Stimulated activated CD4-positive, alpha-beta T cell treated with anti-CD3 and anti-CD28 coated beads, Interleukin-4, amount 100 ng/mL, for 24 hours (primary cell): ENCODE measurements at places on chromosomes 16 and 17.
A peak's percentile ranks its signal among the peaks of the same experiment; 100 is the strongest.

DNA sequence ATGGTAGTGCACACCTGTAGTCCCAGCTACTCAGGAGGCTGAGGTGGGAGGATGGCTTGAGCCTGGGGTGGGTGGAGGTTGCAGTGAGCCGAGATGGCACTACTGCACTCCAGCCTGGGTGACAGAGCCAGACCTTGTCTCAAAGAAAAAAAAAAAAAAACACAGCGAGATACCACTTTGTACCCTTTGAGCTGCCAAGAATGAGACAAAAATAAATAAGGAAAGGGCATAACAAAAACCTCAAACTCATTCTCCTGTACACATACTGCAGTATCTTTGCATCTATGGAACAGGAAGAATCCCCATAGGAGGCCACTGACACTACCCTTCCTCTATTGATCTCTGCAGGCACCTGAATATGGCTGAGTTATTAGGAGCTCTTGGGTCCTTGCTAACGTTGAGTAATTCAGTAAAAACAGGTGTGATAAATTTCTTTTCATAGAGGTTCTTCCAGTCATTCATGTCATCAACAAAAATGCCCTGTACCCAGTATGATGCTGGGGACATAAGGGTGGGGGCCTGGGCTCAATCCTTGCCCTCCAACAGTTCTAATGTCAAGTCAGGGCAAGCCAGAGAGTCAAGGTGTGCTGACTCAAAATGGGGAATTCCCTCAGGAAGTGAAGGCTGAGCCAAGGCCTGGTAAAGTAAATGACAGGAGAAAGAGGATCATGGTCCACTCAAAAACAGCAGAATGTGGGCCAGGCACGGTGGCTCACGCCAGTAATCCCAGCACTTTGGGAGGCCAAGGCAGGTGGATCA is 26.9 kb downstream of the RANBP10 start:
- no peak for DNase-seq

GRCh38 chr16:17469011-17469740 is 1.6 kb downstream of the XYLT1 start:
- no peak for DNase-seq

DNA sequence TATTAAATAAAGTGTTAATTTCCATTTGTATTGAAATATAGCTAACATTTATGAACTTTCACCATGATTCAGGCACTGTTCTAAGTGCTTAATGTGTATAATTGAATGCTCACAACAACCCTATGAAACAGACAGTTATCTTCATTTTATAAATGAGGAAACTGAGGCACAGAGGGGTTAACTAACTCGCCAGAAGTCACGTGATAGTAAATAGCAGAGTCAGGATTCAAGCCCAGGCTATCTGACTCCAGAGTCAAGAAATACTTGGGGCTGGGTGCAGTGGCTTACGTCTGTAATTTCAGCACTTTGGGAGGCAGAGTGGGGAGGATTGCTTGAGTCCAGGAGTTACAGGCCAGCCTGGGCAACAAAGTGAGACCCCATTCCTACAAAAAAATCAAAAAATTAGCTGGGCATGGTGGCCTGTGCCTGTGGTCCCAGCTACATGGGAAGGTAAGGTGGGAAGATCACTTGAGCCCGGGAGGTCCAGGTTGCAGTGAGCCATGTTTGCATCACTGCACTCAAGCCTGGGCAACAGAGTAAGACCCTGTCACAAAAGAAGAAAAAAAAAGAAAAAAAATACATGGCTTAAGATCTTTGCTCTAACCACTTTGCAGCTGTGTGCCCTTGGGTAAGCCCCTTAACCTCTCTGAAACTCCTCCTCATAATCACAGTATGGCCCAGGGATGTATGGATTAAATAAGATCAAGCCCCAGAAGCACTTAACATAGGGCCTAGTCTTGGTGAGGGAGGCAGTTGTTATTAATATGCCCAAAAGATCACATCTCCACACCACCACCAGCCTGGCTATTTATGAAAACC is 29.0 kb downstream of the WSB1 start:
- DNase-seq, result no peak

GRCh38 chr17:34556931-34557330 is 22.5 kb upstream of the TMEM132E start:
- no peak for DNase-seq

DNA sequence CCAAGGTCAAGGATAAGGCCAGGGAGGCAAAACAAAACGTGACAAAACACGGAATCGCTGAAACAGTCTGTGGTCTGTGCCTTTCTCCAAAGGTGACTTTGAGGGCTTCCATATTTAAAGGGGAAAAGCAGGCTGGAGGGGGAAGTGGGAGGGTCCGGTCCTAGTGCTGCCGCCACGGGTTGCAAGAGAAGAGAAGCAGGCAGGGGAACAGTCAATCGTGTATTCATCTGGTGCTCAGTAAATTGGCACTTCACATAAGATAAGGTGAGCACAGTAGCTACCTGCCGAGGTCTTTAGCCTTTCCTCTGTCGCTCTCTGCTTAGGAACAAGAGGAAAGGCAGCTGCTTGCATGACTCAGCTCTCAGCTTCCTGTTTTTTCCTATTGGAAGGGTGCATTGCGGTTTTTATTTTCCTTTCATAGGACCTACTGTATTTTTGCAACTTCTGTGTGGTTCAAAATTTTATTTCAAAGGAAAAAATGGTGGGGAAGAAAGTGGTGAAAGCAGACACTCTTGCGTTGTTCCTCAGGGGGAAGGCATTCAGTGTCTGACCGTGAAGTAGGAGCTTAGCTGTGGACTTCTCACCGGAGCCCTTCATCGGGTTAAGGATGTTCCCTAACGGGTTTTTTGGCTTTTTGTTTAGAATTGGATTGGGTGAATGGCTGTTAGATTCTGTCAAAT is 7.1 kb upstream of the LGALS3BP start:
- no peak for DNase-seq

GRCh38 chr16:17518441-17518840 is 47.7 kb upstream of the XYLT1 start:
- no peak for DNase-seq

DNA sequence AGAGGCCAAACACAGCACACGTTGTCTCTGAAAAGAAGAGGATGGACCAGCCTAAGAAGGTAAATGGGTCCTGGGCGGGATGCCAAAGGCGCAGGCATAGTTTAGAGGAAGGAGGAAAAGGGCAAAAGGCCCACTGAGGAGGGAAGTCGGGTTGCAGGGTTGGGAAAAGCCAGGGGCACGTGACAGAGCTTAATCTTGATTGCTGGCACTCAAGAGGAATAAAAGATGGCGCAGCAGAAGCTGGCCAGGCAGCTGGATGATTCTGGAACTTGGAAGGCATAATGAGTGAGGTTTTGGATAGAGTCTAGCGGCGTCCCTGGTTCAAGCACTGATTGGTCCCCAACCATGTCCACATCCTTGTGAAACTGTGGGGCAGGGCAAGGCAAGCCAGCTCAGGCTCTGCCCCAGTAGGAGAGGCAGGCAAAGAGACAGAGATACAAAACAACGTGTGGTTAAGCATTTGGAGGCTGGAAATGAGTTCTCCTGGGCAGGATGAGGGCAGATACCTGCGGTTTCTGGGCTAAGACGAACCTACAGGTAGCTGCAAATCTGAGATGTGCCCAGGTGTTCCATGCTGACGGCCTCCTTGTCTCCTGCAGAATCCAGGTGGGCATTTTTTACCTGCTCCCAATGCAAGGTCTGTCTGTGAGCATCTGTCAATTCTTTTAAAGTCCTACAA is 52.7 kb upstream of the CIBAR2 start:
- no peak for DNase-seq

- peak; percentile 53 for DNase-seq
Measured at GRCh38 chr17:39617446-39618245, 9.1 kb upstream of the PPP1R1B start.

GRCh38 chr17:18225121-18225641 is at the start of gene LLGL1:
Gene LLGL1, plus strand, starts transcription at chr17:18225635. Its CDS starts 48 bp downstream, at chr17:18225683.
- DNase-seq, result peak; percentile 95

- DNase-seq, result no peak
Measured at GRCh38 chr16:30151091-30151490, 28.1 kb upstream of the MAPK3 start.

GRCh38 chr17:6577686-6578263 is 21.4 kb upstream of the PITPNM3 start:
- DNase-seq, result no peak

GRCh38 chr16:54928016-54928356 is 2.7 kb upstream of the IRX5 start:
- no peak for DNase-seq

GRCh38 chr17:73536700-73537605 is 107.3 kb downstream of the SDK2 start:
- DNase-seq, result no peak

DNA sequence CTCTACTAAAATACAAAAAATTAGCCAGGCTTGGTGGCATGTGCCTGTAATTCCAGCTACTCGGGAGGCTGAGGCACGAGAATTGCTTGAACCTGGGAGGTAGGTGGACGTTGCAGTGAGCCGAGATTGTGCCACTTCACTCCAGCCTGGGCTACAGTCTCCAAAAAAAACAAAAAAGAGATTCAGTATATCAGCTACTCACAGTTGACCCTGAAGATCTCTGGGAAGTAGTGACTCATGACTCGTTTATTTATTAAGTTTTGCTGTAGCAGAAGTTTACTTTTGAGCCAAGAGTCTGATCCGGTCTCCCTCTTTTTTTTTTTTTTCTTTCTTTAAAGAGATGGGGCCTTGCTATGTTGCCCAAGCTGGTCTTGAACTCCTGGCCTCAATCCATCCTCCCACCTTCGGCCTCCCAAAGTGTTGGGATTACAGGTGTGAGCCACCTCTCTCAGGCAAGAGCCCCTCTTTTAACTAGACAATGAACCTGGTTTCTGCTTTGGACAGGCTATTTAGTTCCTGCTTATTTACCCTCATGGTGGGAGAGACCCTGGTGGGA is 4.4 kb downstream of the MVP start:
- DNase-seq, result no peak

- DNase-seq, result no peak
Measured at GRCh38 chr16:20221208-20221607, 106.1 kb downstream of the GP2 start.

DNA sequence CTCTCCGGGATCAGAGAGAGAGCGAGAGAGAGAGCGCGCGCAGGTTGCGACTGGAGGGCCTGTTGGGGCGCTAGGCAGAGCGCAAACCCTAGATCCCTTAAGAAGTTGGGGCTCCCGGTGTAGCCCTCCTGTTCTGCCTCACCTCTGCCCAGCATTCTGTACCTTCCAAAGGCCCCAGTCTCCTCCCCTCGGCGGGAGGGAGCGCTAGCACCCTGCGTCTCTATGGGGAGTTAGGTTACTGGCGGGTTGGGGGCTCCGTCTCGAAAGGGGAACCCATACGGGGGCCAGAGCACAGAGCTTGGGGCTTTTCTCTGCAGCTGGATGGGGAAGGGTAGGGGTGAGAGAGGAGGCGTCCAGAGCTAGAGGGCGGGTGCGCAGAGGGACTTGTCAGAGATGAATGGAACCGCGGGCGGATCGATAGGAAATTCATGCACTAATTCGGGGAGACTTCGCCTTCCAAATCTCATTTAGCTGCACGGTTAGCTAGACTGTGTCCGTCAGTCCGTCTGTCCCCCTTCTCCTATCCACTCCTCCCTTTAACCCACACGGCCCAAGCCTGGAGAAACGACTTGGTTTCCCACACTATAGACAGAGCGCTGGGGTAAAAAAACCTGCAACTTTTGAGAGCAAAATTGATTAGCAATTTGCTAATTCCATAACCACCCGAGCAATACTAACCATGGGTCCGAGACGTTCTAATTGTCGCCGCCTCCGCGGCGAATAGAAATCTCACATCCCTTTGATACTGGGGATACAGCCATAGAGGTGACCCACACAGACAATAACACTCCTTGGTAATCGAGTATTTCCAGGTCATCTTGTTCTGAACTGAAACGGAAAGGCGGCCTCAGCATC is 693 bp upstream of the HOXB4 start:
- DNase-seq, result no peak

- no peak for DNase-seq
Measured at GRCh38 chr17:48420823-48421222, 9.2 kb downstream of the SKAP1 start.
